ENCODE measurements at places on chromosomes 12 and 14.
A peak's percentile ranks its signal among the peaks of the same experiment; 100 is the strongest.

GRCh38 chr14:52268279-52269061 is 972 bp downstream of the PTGDR start:
- no peak for DNase-seq

DNA sequence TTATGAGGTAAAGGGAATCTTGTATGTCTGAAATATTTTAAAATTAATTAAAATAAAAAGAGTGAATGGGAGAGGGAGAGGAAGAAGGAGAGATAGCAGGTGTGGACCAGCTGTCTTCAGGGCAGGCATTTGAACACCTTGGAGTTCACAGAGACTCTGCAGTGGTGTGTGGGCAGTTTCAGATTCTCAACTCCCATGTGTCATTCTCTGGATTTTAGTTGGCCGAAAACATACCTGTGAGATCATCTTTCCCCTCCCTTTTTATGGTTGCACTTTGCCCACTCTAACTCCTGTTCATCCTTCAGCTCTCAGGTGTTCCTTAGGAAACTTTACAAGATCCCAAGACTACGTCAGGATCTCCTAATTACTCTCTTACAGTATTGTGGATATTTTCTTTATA is 108.1 kb downstream of the ERC1 start:
- DNase-seq: no peak

DNA sequence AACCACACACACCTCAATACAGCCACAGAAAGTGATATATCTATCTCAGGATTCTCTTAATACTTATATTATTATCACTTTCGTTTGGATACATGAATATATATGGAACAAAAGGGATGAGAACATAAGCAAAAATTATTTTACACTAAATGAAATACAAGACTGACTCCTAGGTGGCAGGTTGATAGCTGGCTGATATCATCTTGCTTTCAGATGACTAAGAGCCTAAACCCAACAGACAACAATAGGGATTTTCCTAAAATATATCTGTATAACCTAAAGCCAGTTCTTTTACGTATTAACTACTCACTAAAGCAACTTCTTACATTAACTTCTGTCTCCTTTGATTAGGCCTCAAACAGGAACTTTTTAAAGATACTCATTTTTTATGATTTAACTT is 65.1 kb downstream of the BAZ1A start:
- DNase-seq: no peak

DNA sequence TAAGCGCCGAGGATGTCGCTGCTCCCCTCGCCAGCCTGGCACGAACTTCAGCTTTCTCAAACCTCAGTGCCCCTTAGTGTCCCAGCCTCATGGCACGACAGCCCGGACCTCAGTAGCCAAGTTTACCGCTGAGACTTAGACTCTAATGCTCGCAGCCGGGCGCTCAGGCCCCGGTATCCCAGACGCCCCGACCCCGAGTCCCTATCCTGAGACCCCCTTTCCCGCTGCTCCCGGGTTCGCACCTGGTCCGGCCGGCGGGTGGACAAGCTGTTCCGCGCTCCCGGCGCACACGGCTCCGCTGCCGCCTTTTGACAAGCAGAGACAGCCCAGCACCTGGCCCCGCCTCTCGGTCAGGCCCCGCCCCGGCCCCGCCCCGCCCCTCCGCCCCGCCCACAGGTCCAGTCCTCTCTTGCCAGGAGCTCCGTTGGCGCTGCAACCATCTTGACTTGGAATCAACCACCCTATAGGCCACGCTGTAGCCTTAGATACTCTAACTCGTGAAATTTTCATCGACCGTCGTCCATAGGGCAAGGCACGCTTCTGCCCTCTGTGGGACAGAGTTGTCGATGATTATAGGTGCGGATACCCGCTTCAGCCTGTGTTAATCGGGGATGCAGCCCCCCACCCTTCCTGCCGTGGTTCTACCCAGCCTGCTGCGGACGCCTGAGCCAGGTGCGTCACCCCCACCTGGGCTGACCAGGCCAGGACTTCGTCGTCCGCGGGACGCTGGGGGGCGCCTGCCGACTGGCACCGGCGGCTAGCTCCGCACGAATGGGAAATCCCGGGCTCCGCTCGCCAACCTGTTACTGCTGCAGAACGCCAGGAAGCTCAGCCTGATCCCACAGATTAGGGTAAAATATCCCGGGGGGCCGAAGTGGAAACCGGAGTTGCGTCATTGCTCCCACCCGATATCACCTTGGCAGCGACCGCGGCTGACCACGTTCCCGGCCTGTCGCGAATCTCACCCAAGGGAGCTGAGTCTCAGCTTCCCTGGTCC is at the start of gene VDR:
TSS of gene VDR (minus strand) at position 282 of the 997 bp plus-strand sequence. CDS start 25,881 bp downstream, outside the sequence.
- DNase-seq: peak; percentile 32

- no peak for DNase-seq
These were observed 382.2 kb downstream of the MED13L start for GRCh38 chr12:115895247-115895646.

GRCh38 chr14:58297412-58297761 is 968 bp upstream of the ARID4A start:
- no peak for DNase-seq

DNA sequence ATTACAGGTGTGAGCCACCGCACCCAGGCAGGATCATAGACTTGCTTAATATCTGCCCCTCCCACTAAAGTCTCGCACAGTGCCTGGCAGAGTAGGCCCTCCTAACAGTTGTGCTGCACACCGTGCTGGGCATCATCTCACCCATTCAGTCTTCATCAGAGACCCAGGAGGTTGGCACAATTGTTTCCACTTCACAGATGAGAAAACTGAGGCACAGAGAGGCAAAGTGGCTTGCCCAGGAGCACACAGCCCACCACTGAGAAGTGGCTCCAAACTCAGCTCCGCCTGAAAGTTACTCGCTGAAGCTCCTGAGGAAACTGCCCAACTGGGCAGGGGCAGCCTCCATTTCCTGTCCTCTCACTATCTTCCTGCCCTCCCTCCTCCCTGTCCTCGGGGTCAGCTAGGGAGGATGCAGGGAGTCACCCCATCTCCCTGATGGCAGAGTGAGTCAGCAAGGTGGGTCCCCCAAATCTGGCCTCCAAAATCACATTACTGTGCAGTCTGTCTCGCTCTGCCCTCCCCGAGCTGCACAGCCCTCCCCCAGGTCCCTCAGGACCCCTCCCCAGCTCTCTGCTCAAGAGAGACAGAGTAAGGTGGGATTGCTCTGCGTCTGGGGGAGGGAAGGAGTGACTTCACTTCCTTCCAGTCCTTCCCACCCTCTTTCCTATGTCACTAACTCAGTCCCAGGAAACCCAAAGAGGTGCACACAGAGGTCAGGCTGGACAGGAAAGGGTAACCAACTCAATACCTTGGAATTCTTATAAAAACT is 5.7 kb downstream of the SLC8B1 start:
- no peak for DNase-seq

GRCh38 chr12:78189656-78190055 is 359.0 kb downstream of the NAV3 start:
- no peak for DNase-seq

DNA sequence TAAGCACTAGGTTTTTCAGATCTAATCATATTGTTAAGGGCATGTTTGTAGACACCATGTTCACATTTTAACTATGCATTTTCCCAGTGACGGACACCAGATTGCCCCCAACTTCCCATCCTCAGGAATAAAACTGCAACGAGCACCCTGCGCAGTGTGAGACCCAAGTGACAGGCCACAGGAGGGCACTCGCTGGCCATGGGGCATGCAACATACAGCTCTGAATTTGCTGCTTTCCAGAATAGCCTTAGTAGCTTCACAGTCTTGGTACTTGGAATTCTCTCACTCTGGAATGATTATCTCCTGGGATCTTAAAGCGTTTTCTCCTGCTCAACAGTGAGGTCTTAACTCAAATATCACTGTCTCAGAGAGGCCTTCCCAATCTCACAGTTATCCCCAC is 972 bp upstream of the DDX47 start:
- DNase-seq: no peak

DNA sequence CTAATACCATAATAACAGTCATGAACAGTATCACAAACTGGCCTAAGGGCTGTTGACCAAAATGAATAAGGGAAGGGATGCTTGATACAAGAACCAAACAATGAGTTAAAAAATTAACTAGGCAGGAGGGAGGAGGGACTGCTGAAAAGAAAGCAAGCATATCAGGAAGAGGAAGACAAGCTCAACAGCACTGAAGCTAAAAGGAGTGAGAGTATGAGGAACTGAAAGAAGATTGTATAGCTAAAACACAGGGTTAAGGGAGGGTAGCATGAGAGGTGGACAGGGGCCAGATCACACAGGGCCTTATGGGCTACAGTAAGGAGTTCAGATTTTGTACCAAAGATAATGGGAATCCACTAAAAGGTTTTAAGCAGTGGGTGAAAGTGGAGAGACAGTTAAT is 34.1 kb downstream of the ITGA7 start:
- no peak for DNase-seq

GRCh38 chr12:19234981-19235871 is 105.7 kb downstream of the PLEKHA5 start:
- no peak for DNase-seq

DNA sequence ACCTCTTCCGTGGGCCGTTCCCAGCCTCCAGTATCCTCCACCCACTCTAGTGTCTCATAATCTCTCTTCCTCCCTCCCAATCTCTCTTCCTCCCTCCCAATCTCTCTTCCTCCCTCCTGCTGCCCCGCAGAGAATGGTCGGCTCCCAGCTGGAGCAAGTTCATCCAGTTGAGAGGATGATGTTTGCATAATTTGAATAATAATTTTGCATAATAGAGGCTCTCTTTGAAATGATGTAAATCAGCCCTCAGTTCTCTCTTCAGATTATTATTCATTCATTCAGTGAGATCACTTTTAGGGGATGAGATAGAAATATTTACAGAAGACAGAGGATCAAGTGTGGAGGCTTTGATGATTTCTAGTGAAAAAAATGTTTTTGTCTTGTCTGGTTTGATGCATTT is 125.0 kb downstream of the PTPN11 start:
- no peak for DNase-seq

DNA sequence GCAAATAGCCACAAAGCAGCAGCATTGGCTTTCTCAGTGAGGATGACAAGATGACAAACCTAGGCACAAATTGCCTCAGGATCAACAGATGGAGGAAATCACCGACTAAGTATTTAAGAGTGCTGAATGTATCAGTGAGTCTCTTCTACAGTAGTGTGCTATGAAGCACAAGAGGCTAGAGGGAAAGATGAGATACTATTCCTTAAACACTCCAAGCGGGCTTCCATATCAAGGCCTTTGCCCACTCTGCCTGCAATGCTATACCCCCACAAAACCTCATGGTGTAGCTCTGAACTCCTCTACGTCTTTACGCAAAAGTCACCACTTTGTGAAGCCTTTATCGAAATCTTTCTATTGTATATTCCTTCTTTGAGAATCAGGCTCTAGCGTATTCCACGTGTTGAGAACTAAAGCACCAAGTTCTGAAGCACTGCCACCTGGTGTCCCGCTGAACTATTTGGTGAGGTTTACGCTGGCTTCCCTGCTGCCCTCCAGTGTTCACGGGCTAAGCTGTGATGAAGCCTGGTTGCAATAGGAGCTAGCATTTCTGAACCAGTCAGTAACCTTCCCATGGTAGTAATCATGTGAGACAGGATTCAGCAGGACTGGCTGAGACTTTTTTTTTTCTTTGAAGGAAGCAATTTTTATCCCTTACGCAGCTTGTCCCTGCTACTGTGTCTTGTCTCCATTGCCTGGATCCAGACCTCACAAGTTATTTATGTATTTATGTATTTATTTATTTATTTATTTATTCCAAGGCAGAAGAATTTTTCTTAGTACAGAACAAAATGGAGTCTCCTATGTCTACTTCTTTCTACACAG is 426.5 kb upstream of the OR4E1 start:
- DNase-seq: no peak

DNA sequence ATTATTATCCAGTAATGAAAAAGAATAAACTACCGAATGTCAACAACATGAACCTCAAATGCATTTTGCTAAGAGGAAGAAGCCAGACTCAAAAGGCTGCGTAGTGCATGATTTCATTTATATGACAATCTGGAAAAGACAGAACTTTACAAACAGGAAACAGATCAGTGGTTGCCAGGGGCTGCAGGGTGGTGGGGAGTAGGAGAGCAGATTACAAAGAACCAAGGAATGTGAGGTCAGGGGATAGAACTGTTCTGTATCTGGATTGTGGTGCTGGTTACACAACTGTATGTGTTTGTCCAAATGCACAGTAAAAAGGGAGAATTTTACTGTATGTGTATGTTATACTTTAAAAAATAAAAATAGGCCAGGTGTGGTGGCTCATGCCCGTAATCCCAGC is 89.7 kb upstream of the MYL2 start:
- no peak for DNase-seq

DNA sequence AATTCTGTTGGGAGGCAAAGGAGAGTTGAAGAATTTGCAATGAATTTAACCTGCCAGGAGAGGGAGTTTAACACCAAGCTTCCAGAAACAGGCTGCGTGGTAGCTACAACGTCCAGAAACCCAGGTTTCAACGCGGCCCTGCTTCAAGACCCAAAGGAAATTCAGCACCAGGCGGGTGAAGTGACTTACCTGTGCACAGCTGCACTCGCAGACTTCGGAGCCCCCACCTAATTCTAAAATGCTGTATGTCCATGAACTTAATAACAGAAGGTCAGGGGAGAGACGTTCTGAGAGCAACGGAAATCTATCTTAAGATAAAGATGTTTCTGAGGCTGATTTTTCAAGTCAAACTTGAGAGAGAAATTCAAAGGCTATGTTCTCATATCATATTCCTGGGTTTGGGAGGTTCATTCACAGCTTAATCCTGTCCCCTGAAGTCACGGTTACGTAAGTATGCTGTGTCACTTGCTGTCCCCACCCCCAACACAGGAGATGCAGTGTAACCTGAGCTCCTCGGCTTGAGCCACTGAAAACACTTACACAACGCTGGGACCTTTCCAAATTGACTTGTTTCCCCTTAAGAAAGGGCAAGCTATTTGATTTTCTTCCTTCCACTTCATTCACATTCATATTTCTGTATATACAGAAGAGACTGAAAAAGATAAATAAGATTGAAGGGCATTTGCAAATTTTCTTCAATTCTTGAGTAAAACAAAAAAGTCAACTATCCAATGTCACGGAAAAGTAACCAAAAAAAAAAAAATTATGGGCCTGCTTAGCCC is 22.7 kb downstream of the CLIP1 start:
- DNase-seq: no peak

DNA sequence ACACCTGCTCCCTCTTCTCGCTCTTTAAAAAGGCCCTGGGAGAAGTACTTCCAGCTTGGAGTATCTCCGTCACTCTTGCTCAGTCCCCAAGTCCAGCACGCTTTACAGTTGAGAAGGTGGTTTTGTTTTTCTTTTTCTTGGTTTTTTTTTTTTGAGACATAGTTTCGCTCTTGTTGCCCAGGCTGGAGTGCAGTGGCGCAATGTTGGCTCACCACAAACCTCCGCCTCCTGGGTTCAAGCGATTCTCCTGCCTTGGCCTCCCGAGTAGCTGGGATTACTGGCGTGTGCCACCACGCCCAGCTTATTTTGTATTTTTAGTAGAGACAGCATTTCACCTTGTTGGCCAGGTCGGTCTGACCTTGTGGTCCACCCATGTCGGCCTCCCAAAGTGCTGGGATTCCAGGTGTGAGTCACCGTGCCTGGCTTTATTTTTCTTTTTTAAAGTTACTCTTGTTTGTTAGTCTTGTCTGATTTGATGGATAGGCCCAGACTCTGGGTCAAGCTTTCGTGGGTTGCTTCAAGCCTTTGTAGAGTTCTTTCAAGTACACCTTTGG is 1.9 kb downstream of the TDRD9 start:
- DNase-seq: no peak

- no peak for DNase-seq
These were observed 67.2 kb upstream of the DIO2 start for GRCh38 chr14:80278293-80279023.
